ENCODE measurements at places on chromosomes 3 and 15.

GRCh38 chr15:71426792-71427191 lies 311.5 kb downstream of the THSD4 start:
- DNase-seq = no peak

DNA sequence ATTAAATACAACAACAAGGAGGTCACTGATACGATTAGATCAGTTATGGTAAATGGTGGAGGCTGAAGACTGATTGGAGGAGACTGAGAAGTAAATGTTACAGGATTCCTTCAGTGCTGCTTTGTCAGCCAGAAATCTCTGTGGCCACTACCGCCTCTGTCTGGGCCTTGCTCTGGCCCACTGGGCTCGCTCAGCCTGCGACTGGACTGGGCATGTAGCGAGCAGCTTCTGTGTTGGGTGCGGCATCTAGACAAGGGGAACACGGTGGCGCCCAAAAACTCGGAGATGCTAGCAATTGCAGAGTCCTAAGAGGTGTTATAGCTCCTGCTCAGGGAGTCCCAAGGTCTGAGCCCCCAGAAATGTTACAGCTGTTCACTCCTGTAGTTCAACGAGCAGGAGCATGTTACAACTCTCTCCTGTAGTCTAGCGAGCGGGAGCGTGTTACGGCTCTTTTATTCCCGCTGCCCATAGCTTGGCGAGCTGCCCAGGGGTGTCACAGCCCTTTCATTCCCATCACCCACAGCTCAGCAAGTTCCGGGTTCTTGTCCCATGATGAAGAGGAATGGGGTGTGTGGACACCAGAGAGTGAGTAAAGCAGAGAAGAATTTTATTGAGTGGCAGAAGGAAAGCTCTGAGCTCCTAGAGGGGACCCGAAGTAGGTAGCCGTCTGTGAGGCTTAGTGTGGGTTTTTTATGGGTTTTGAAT lies 24.7 kb downstream of the SLC15A2 start:
- no peak for DNase-seq

- peak; percentile 39 for DNase-seq
These were observed 1.7 kb upstream of the SLC9A9 start for GRCh38 chr3:143849854-143850549.

- no peak for DNase-seq
These were observed 459.0 kb upstream of the DPH6 start for GRCh38 chr15:36004891-36005490.

DNA sequence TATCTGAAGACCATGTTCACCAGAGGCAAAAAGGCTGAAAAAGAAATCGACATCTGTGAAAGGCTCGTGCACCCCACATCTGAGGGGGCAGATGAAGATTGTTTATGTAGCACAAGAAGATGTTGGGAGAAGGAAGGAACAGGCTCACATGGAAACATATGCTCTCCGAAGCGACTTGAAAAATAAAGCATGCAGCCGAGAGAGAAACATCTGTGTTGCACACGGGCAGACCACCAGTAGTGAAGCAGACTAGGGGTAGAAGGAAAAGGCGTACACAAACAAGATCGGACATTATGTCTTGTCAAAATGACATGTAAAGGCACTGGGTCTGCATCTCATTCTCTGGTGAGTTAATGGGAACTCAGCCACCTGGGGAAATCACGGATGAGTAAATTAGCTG lies 356.5 kb downstream of the ZIC4 start:
- no peak for DNase-seq
